CD4-positive, alpha-beta T cell treated with Interleukin-4 for 4 hours (primary cell): ENCODE measurements at places on chromosomes 12 and 14.

DNA sequence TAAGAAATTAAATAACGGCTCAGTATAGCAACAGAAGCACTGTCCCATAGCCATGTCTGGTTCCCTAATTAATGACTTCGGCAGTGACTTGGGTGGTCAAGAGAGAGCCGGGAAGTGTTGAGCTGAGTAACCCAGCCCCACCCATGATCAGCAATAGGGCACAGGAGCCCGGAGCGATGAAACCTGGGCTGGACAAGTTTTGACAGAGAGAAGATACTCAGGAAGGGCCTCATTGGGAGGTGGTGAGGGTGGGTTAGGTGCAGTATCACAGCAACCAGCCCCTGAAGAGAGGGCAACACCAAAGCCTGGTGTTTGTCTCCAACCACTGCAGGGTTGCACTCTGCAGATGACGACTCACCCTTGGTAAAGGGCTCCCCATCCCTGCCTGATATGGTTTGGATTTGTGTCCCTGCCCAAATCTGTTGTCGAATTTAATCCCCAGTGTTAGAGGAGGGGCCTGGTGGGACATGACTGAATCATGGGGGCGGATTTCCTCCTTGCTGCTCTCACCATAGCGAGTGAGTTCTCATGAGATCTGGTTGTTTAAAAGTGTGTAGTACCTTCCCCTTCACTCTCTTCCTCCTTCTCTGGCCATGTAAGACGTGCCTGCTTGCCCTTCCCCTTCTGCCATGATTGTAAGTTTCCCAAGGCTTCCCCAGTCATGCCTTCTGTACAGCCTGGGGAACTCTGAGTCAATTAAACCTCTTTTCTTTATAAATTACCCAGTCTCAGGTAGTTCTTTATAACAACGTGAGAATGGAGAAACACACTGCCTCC, 124.9 kb upstream of the MED13L start:
- no peak for DNase-seq

DNA sequence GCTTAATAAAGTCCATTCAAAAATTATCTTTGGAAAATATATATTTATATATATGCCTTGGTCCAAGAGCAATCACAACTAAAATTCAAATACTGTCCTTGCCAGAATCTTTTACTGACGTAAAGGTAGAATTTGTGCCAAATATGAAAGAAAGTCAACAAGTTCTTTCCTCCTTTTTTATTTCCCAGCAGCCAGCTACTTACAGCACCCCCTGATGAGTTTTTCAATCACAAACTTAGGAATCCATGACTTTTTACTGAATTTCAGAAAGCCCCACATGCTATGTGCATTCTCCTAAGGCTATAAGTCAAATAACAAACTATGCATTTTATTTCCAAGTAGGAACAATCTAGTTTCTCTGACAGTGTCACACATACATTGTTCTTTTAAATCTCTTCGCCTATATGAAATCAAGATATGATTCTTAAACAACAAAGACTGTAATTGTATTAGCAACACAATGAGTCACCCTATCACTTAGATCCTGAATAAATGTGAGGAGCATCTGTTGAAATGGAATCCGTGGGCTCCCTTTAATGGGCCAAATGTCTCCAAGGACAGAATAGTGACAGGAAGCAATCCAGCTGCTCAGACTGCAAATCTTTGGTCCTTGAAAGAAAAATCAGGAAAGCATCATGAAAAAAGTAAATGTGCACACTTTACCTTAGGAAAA, 271.4 kb downstream of the DUSP6 start:
- DNase-seq, result no peak

- DNase-seq, result no peak
These were observed 113.0 kb downstream of the GLT1D1 start for GRCh38 chr12:128966203-128966810.

- DNase-seq, result no peak
These were observed at the start of gene TRHDE for GRCh38 chr12:72272091-72272661. Gene TRHDE (plus strand): TSS chr12:72272370. CDS start chr12:72272644, 274 bp downstream.

DNA sequence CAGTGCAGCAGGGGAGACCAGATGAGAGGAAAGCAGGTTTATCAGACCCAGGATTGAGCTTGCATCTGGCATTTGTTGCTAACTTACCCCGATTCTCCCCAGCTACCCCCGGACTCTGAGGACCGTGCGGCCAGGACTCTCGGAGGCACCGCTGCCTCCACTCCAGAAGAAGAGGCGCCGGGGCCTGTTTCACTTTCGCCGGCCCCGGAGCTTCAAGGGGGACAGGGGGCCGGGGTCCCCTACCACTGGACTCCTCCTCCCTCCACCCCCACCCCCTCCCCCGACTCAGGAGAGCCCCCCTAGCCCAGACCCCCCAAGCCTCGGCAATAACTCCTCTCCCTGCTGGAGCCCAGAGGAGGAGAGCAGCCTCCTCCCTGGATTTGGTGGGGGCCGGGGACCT, 6.5 kb upstream of the CPNE6 start:
- no peak for DNase-seq

GRCh38 chr12:129110575-129110974, 257.3 kb downstream of the GLT1D1 start:
- DNase-seq, result no peak

DNA sequence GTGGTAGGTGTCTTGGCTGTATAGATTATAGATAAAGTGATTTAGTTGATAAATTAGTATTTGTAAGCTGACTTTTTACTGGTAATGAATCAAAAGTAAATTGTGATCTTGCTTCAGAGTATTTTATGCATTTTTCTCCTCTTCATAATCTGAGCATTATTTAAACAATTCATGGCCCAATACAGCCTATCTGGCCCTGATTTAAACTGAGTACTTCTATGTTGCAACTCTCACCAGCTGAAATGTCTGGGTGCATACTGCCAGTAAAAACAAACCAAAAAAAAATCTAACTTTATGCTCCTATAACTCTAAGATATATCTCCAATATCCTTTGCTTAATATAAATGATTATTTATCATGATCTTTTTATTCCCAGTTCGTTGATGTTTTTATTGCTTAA, 86.6 kb downstream of the MIA2 start:
- no peak for DNase-seq

- DNase-seq, result no peak
These were observed 135.2 kb downstream of the APAF1 start for GRCh38 chr12:98780261-98780660.

DNA sequence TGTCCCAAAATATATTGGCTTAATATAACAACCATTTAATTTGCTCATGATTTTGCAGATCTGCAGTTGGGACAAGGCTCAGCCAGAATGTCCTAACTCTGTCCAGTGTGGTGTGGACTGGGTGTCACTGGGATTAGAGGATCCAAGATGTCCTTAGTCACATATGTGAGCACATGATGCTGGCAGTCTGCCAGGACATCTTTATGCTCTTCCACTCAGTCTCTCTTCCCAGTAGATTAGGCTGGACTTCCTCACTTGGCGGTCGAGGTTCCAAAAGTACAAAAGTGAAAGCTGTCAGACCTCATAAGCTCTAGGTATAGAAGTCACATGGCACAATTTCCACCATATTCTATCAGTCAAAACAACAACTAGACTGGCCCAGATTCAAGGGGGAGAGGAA, 167.9 kb upstream of the NTF3 start:
- no peak for DNase-seq

GRCh38 chr14:50067723-50068495, 48.5 kb downstream of the VCPKMT start:
- no peak for DNase-seq

GRCh38 chr14:63237791-63238190, 33.5 kb downstream of the RHOJ start:
- no peak for DNase-seq

DNA sequence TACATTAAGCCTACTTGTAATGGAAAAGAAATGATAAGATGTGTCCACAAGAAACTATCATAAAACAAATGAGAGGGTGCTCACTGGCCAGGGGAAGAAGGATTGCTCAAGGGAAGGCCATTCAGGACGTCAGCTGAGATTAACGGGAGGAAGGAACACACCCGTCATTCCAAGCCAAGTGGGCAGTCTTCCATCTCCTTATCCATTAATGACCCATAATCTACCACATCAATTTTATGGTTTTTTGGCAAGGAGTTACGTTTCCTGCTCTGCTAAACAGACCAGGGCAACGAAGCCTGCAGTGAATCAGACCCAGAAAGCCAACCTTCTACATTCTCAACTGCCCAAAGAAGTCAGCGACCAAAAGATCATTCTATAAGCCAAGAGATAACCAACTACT, 25.1 kb downstream of the PRKAB1 start:
- DNase-seq, result no peak

DNA sequence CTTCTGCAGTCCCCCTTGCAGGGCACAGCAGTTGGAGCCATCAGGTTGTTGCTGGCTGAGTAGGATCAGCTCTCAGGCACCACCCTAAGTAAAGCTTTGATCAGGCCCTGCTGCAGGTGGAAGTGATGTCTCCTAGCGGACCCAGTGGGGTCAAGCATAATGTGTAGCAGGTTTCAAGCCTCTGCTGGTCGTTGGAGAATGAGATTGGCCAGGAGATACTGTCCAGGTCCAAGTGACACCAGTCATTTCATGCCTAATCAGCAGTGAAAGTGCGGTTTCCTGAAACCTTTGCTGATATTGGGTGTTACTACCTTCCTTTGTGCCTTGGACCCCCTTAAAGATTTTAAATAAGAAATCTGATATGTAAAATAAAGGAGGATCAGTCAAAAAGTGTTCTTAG, 72.6 kb downstream of the SUSD6 start:
- DNase-seq, result no peak

DNA sequence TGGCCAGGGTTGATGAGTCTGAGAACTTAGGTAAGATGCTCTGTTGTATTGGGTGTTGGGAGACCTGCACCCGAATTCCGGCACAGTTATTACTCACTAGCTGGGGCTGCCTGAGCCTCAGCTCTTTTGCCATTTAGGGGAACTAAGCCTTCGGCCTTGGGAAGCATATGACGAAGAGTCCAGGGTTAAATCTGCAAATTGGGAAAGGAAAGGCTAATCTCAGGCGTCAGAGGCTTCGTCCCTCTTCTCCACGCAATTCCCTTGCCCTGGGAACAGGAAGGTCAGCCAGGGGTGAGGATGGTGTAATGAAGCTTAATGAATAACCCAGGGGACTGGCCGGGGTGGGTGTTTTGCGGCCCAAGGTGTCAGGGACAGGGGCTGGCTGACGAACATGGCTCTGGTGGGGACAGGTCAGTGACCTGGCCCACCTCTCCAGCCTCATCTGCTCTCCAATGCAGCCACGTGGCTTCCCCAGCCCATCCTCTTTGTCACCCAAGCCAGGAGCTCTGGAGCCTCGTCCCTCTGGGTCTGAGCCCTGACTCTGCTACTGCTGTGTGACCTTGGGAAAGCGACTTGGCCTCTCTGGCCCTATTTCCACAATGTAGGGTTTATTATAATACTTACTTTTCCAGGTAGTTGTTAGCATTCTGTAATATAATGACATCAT, 3.8 kb upstream of the SDSL start:
- DNase-seq, result no peak

- DNase-seq, result no peak
These were observed 166.0 kb downstream of the SLC38A4 start for GRCh38 chr12:46659824-46660223.

- DNase-seq, result no peak
These were observed 471.2 kb upstream of the PRICKLE1 start for GRCh38 chr12:43060742-43061141.

DNA sequence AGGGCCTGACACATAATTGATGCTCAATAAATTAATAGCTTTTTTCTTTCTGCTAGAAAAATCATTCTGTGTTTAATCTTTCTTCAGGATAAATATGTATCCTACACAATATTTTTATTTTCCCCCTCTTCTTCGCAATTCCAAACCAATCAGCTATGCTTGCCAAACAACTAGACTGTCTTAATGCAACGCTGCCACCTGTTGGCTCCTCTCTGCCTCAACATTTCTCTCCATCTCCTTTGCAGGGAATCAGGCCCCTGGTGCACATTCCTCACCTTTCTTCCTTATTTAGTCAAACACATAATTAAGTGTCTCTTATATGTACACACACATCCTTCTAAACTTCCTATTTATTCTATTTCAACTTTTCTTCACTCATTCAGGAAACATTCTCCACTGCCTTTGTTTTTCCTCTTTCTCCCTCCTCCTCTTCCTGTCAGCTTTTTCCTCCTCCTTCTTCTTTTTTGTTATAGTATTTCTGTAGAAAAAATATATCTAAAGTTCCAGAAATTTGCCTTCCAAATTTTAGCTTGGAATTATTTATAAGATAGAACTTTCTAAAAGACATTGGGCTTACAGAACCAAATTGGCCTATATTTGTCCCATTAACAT, 406.0 kb downstream of the PRKD1 start:
- DNase-seq, result no peak

- no peak for DNase-seq
These were observed 2.1 kb downstream of the KIF21A start for GRCh38 chr12:39440781-39441180.

GRCh38 chr12:56601503-56601902, 28.6 kb downstream of the BAZ2A start:
- DNase-seq, result no peak

DNA sequence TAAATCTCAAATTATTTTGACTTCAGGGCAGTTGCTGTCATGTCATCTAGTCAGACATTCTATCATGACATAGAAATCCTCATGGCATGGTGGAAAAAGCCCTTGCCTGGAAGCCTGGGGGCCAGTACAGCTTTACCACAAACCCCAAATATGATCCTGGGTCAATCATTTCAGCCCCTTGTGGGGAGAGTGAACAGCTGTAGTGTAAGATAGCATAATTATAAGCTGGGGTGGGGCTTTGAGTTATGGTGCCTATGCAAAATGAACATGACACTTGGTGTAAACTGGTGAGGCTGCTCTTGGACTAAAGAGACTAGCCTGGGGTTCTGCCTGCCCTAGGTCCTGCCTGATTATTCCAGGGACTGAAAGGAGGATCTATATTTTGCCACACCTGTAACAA, 207.7 kb upstream of the DDHD1 start:
- no peak for DNase-seq

GRCh38 chr12:71321130-71321529, 118.5 kb upstream of the LGR5 start:
- DNase-seq, result no peak
